NCI-H1436 (cell line): ENCODE measurements at places on chromosomes 16 and 17.

- no peak for DNase-seq
Measured at GRCh38 chr17:81710514-81711308, 1.4 kb upstream of the SLC25A10 start.

GRCh38 chr16:83705856-83706255, 101.9 kb upstream of the HSBP1 start:
- no peak for DNase-seq

GRCh38 chr16:86427433-86427851, 82.9 kb upstream of the FOXF1 start:
- DNase-seq = no peak

- DNase-seq = no peak
Measured at GRCh38 chr16:86353148-86353547, 157.2 kb upstream of the FOXF1 start.

GRCh38 chr17:44363613-44364159, at the start of gene FAM171A2:
Gene FAM171A2, minus strand, starts transcription at chr17:44363853. Its CDS starts 139 bp downstream, at chr17:44363714.
- peak; percentile 71 for DNase-seq

GRCh38 chr16:1777375-1778199, 4.7 kb upstream of the MRPS34 start:
- DNase-seq = no peak
